Activated naive CD8-positive, alpha-beta T cell treated with anti-CD3 and anti-CD28 coated beads, Interleukin-2, amount 50 U/mL, for 24 hours (primary cell): ENCODE measurements at places on chromosomes 13 and 19.

DNA sequence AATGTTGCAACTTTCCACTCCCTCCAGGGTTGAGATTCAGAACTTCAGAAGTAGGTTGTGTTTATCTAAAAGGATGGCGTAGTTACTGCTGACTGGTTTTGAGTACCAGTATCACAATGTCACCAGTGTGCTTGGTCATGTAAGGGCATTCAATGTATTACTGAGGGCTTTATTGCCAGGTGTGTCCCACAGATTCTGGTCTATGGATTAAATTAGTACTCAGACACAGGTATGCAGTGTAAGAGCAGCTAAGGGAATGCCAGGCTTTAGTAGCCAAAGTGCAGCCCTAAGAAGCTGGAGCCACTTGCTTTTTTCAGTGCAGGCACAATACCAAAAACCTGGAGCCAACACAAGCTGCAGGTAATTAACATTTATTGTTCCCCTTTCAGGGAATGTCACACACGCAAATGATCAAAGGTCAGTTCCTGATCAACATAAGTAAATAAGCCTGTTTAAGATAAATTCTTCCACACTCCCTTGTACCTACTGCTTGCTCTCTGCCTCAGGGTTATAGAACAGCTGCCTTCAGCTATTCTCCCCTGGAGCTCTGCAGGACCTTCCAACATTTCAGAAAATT is 130.1 kb upstream of the ZNF91 start:
- H3K4me1 ChIP-seq, result no peaks in the 10 kb centered on the region
- H3K36me3 ChIP-seq, result peaks cover 2% of the 10 kb centered on the region
- no peak overlapping the region for H3K27ac ChIP-seq

DNA sequence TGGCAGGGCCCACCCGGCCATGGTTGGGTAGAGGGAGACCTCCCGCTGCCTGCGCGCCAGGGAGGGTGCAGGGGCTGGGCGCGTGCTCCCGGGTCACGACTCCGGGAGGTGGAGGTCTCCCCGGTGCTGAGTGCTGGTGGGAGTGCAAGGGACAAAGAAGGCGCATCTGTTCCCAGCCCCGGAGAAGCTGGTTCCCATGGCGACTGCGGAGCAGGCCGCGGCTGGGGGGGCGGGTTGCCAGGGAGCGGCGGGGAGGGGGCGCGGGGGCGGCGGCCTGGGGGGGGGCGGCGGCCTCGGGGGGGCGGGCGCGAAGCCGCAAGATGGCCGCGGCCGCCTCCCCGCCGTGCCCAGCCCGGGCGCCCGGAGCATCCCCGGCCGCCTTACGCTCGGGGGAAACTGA is 1.2 kb downstream of the CBARP start:
- DNase-seq, result no peak
- H3K4me1 ChIP-seq, result peaks cover 25% of the 10 kb centered on the region
- H3K27me3 ChIP-seq, result peaks cover 14% of the 10 kb centered on the region

GRCh38 chr19:37329686-37330085 is 41.2 kb upstream of the ZNF527 start:
- no peak overlapping the region for H3K4me3 ChIP-seq
- H3K36me3 ChIP-seq, result peaks cover 71% of the 10 kb centered on the region
- H3K27ac ChIP-seq, result no peak overlapping the region
- peaks cover 13% of the 10 kb centered on the region for H3K4me1 ChIP-seq

DNA sequence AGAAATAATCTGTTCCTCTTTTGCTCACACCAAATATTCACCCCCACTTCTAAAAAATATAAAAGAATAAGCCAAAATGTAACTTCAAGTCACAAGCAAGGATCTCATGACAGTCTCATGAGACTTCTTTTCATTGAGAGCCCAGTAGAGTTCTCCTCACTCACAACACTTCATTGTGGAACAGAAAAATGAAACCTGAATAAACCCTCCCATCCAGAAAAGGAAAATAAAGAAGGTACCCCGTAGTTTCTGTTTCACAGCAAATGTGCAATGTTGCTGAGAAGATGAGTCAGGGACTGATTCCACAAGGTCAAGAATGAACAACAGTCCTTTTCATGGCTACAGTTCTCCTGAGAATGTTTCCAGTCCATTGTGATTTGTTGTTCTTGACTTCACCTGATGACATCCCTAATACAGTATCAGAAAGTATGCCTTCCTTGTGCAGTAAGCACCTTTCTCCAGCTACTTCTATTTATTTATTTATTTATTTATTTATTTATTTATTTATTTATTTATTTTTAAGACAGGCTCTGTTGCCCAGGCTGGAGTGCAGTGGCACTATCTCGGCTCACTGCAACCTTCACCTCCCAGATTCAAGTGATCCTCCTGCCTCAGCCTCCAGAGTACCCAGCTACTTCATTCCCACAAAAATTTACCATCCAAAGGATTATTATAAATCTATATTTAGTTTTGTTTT is 6.4 kb upstream of the ZNF841 start:
- H3K4me1 ChIP-seq, result no peaks in the 10 kb centered on the region
- H3K27me3 ChIP-seq, result no peaks in the 10 kb centered on the region
- H3K27ac ChIP-seq, result no peak overlapping the region
- peaks cover 26% of the 10 kb centered on the region for H3K36me3 ChIP-seq
- no peak for DNase-seq
- no peak overlapping the region for H3K4me3 ChIP-seq

DNA sequence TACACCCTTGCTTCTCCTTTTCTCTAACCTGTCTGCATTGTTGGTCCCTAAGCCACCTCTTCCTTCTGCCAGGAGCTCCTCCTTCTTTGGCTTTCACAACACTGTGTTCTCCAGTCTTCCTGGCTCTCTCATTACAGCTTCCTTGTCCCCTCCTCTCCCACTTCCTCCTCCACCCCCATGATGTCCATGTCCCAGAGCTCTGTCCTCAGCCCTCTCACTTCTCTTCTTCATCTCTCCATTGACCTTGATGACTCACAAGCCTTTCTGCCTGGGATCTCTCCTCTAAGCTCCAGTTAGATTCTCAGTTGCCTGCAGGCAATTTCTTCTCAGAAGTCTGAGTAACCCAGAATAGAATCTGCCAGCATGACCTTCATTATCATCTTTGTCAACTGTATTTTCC is 100.3 kb upstream of the WASF3 start:
- no peaks in the 10 kb centered on the region for H3K4me1 ChIP-seq
- no peak overlapping the region for H3K27ac ChIP-seq
- DNase-seq, result no peak

GRCh38 chr13:106361621-106362020 is 173.8 kb downstream of the EFNB2 start:
- peaks cover 1% of the 10 kb centered on the region for H3K27me3 ChIP-seq
- H3K4me3 ChIP-seq, result no peak overlapping the region
- H3K4me1 ChIP-seq, result no peaks in the 10 kb centered on the region
- DNase-seq, result no peak
- H3K27ac ChIP-seq, result no peak overlapping the region

DNA sequence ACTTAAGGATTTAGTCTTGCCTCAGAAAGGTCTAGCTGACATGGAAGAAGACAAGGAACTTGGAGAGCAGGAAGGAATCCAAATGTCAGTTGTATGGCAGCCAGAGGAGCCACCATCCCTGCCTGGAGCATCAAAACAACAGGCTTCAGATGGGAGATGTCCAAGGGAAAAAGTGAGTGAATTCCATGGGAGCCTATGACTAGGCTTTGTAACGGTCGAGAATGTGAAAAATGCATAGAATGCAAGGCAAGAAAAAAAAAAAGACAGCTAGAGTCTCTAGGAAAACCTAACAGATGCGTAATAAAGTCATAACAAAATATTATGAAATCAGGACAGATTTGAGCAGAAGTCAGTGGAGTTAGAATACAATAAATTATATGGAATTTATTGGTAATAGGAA is 183.7 kb upstream of the LSM14A start:
- H3K27ac ChIP-seq, result no peak overlapping the region
- peaks cover 3% of the 10 kb centered on the region for H3K27me3 ChIP-seq
- peaks cover 3% of the 10 kb centered on the region for H3K36me3 ChIP-seq
- H3K4me1 ChIP-seq, result no peaks in the 10 kb centered on the region

DNA sequence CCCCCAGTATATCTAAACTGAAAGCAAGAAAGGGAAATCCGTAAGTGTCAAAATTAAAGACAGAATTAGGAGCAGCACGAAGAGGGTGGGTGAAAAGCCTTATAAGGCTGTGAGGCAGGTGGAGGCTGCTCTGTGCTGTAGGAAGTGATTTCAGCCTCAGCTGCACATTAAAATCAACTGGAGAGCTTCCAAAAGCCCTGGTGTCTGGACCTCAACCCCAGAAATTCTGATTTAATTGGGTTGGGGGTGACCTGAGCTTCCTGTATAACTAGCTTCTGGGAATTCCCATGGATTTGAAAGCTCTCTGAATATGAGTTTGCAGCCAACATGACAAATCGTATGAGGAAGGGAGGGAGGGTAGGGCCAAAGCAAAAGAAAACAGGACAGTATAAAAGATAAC is 242.4 kb upstream of the TMTC4 start:
- no peak overlapping the region for H3K27ac ChIP-seq
- no peak overlapping the region for H3K4me3 ChIP-seq
- H3K4me1 ChIP-seq, result no peaks in the 10 kb centered on the region

DNA sequence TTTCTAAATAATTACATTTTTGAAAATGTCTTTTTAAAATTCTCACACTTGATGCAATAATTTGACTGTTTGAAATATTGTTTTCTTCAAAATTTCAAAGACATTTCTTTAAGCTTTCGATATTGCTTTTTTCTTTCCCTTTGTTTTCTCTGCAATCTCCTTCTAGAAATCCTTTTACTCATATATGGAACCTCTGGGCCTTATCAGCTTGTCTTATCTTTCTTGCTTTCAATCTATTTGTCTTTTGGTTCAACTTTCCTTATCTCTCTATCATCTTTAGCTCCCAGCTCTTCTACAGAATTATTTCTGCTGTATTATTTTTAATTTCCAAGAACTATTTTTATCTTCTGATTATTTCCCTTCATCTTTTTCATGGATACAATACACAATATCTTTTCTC is 80.7 kb upstream of the DIAPH3 start:
- peaks cover 8% of the 10 kb centered on the region for H3K27me3 ChIP-seq
- H3K36me3 ChIP-seq, result no peaks in the 10 kb centered on the region
- H3K27ac ChIP-seq, result no peak overlapping the region
- no peak overlapping the region for H3K4me3 ChIP-seq

DNA sequence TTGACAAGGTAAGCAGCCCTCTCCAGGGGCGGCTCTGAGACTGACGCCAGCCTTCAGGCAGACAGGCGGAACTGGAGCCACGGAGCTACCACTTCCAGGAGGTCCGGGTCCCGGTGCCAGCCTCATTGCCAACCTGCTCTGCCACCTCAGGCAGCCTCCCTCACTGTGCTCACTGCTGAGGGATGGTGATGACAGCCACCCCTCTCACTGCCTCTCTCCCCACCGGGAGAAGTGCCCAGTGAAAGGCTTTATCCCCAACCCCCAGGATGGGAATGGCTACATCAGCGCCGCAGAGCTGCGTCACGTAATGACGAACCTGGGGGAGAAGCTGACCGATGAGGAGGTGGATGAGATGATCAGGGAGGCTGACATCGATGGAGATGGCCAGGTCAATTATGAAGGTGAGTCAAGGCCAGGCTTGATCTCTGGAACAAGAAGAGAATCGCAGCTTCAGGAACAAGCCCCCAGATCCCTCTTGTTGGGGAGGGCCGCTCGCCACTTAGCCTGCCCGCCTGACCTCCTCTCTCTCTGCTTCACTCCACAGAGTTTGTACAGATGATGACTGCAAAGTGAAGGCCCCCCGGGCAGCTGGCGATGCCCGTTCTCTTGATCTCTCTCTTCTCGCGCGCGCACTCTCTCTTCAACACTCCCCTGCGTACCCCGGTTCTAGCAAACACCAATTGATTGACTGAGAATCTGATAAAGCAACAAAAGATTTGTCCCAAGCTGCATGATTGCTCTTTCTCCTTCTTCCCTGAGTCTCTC is 7.6 kb downstream of the CALM3 start:
- no peaks in the 10 kb centered on the region for H3K27me3 ChIP-seq
- peaks cover 58% of the 10 kb centered on the region for H3K36me3 ChIP-seq
- DNase-seq, result no peak
- no peak overlapping the region for H3K27ac ChIP-seq
